ENCODE measurements at places on chromosomes 12 and 14. TPM values are rescaled to one million over a fixed set of nuclear protein-coding genes. Genes with fewer than 3 reads are reported as not detected.

DNA sequence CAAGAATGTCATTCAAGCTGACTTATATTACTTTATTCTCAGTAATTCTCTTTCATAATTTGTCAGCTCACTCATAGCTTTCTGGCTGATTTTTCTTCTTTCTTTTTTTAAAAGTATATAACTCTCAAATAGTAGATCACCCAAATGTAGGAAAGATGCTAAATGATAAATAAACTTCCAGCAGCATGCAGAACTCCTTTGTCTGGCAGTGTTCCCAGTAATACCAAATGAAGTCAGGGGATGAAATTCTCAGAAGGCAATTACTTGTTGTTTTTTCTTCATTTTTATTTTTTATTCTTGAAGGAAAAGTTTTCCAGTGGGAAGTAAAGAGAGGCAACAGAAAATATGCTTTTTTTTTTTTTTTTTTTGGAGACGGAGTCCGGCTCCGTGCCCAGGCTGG, 133.3 kb upstream of the SLCO1C1 start:
- H3K4me3 ChIP-seq: no peak overlapping the region
- no peaks in the 10 kb centered on the region for H3K36me3 ChIP-seq
- no peaks in the 10 kb centered on the region for H3K4me1 ChIP-seq
- H3K27me3 ChIP-seq: no peaks in the 10 kb centered on the region
- no peak overlapping the region for H3K27ac ChIP-seq

GRCh38 chr14:80587096-80587724, 354.3 kb downstream of the CEP128 start:
- H3K36me3 ChIP-seq: no peaks in the 10 kb centered on the region
- H3K27ac ChIP-seq: no peak overlapping the region
- DNase-seq: no peak
- H3K4me3 ChIP-seq: no peak overlapping the region
- H3K27me3 ChIP-seq: no peaks in the 10 kb centered on the region

- H3K36me3 ChIP-seq: no peaks in the 10 kb centered on the region
- H3K4me1 ChIP-seq: peaks cover 23% of the 10 kb centered on the region
- no peak overlapping the region for H3K27ac ChIP-seq
- no peak overlapping the region for H3K4me3 ChIP-seq
- no peak for DNase-seq
Measured at GRCh38 chr14:54769951-54770863, 132.4 kb downstream of the GCH1 start.

DNA sequence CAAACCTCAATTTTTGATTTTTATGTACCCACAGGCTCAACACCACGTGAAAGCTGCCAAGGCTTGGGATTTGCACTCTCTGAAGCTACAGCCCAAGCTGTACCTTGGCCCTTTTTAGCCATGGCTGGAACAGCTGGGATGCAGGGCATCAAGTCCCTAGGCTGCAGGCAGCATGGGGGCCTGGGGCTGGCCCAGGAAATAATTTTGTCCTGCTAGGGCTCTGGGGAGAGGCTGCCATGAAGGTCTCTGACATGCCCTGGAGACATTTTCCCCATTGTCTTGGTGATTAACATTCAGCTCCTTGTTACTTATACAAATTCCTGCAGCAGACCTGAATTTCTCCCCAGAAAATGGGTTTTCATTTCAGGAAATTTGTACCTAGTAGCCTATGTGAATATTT, 103.7 kb downstream of the SCAF11 start:
- no peak for DNase-seq
- peaks cover 7% of the 10 kb centered on the region for H3K4me1 ChIP-seq
- H3K4me3 ChIP-seq: no peak overlapping the region
- peaks cover 57% of the 10 kb centered on the region for H3K36me3 ChIP-seq
- no peaks in the 10 kb centered on the region for H3K27me3 ChIP-seq

DNA sequence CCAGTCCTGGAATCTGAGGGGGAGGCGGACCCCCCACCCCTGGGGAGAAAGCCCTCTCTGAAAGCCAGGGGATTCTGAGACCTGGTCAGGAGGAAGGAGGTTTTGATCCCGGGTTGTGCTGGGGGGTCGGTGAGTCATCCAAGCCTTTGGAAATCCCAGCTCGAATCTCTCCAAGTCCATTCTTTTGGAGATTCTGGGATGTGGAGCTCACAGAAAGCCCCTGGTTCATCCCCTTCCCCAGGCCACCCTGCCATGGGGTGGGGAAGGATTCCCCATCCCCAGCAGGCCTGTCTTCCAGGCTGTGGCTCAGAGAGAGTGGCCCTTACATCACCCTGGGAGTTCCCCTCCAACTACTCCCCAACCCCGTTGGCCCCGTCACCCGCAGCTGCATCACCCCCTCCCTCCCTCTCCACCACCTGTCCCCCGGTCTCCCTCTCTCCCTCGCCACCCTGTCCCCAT, 14.3 kb downstream of the EXOC3L4 start:
- peaks cover 5% of the 10 kb centered on the region for H3K4me1 ChIP-seq
- no peaks in the 10 kb centered on the region for H3K36me3 ChIP-seq
- H3K4me3 ChIP-seq: no peak overlapping the region
- H3K27ac ChIP-seq: no peak overlapping the region
- H3K27me3 ChIP-seq: peaks cover 11% of the 10 kb centered on the region

DNA sequence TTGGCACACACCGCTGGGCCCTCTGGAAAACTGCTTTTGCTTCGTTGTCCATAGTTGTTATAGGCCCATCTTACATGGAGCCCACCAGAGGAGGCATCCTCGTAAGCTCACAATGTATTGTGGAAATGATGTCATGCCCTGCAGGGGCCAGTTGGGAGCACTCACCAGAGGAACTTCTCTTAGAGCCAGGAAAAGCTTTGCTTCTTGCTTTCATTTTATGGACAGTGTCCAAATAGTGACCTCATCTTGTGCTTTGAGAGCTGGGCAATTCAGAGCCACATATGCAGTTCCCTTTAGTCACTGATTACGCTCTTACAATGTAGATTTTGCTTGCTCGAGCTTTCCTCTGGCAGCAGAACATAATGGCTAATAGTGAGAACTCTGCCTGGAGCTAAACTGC, 275.6 kb downstream of the AACS start:
- no peaks in the 10 kb centered on the region for H3K4me1 ChIP-seq
- no peak overlapping the region for H3K4me3 ChIP-seq
- DNase-seq: no peak

DNA sequence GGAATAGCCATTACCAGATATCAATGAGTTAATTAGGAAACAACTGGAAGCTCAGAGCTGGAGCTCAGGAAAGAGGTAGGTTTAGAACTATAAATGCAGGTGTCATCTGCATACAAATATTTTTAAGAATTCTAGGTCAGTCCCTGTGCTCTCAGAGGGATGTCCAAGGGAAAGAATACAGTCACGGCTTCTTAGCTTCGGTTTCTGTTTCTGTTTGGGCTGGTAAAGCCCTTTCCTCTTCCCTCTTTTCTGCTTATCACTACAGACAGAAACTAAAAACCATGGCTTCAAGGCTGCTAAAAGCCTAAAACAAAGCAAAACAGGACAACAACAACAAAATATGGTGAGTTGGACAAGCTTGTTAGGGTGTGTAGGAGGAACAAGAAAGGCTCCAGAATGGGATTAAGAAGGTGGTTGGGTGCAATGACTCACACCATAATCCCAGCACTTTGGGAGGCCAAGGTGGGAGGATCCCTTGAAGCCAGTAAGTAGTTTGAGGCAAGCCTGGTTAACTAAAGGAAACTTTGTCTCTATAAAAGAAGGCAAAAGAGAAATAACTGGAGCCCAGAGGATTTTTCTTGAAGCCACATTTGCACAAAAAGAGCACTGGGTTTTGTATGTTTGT, 113.0 kb downstream of the SEC23A start:
- peak overlapping the region; percentile 4 for H3K4me3 ChIP-seq
- peaks cover 2% of the 10 kb centered on the region for H3K27me3 ChIP-seq
- peaks cover 20% of the 10 kb centered on the region for H3K4me1 ChIP-seq
- H3K27ac ChIP-seq: peak overlapping the region; percentile 18

DNA sequence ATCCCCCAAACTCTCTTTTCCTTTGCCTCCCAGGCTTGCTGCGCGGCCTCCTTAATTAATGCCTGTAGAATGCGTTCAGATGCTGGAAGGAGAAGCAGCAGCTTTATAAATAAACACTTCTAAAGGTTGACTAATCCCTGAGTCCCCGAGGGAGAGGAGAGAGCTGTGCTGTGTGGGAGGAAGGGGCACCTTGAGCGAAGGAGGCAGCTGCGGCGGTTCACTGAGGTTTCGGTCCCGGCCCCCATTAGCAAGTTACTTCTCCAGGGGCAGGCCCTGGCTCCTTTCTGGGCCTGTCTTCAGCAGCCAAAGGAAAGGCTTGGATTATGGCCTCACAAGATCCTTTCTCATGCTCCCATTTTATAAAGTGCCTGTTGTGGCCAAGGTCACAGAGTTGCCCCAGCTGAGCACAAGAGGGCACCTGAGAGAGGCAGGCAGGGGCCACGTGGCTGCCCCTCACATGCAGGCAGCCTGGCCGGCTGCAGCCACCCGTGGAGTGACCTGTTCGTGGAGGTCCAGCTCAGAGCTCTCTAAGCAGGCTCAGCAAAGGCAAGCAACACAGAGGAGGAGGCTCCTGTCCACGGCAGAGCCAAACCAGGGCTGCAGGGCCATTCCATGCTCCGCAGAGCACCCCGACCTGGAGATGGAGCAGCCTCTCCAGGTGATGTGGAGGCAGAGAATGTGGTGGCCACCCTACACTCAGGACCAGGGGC, 15.0 kb upstream of the CACNA2D4 start:
- no peak overlapping the region for H3K4me3 ChIP-seq
- H3K36me3 ChIP-seq: no peaks in the 10 kb centered on the region
- H3K27me3 ChIP-seq: no peaks in the 10 kb centered on the region
- no peak for DNase-seq
- no peaks in the 10 kb centered on the region for H3K4me1 ChIP-seq

The RTN1 gene
- total RNA-seq: not detected

The C14orf39 gene
- not detected for total RNA-seq

The TSPAN9 gene
- 0.28 TPM for total RNA-seq

Measured in activated CD4-positive, alpha-beta memory T cell treated with anti-CD3 and anti-CD28 coated beads, Interleukin-2, amount 10 ng/mL, durations not matched to agents 7 days and 5 days (primary cell).